ENCODE measurements at places on chromosomes 2 and 18.

GRCh38 chr18:79788734-79789085, 9.0 kb upstream of the KCNG2 start:
- DNase-seq, result no peak

DNA sequence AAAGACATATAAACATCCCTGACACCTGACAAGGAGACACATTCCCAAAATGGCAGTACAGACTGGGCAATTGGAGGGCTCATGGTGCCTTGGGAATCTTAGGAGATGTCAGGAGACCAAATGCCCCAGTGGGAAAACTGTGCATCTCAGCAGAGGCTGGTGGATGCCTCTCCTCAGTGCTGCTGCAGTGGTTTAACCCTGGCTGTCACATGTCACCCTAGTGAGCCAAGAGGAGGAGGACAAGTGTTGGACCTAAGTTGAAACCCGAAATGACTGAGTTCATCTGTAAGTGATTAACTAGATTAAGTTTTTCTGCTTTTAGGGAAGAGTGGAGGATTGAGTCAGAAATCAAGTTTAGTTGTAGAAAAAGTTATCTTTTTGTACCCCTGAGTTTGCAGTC, 5.2 kb upstream of the NAGK start:
- DNase-seq, result no peak

DNA sequence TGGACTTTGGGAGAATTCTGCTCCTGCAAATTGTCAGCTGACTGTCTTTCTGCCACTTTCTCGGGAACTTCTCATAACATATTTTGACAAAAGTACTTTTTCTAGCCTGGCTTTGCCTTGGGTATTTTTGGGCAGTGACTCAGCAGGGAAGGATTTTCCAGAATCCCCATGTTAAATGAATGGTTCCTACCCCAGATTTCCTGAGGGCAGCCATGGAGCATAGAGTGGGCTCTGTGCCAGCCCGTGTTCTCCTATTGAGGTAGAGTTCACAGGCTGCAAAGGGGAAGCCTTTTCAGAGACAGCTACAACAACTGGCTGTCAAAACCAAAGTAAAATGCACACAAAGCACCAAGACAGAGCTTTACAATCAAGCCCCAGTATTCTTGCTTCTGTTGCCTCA, 59.8 kb downstream of the BMP10 start:
- DNase-seq, result no peak

GRCh38 chr2:150646746-150647145, 159.3 kb upstream of the RND3 start:
- no peak for DNase-seq

- DNase-seq, result no peak
These were observed 48.5 kb downstream of the HS6ST1 start for GRCh38 chr2:128269990-128270671.

- DNase-seq, result no peak
These were observed 6.6 kb downstream of the IL1RN start for GRCh38 chr2:113133704-113134598.

DNA sequence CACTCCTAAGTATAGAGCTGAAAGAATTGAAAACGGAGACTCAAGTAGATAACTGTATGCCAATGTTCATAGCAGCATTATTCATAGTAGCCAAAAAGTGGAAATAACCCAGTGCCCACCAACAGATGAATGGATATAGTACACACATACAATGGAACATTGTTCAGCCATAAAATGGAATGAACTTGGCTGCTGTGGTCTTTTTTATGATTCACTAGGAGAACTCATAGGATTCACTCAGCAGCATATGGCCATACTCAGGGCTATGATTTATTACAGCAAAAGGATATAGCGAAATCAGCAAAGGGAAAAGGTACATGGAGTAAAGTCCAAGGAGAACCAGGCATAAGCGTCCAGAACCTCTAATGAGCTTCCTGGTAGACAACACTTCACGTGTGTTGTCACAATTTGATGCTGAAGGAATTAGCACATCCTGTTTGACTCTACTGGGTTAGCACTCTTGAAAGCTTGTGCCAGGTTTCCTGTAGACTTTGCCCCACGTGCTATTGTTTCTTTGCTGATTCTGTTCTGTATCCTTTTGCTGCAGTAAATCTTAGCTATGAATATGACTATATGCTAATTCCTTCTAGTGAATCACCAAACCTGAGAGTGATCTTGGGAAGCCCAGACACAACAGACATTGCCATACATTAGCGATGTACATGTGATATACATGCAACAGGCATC, 15.7 kb downstream of the SPC25 start:
- no peak for DNase-seq

DNA sequence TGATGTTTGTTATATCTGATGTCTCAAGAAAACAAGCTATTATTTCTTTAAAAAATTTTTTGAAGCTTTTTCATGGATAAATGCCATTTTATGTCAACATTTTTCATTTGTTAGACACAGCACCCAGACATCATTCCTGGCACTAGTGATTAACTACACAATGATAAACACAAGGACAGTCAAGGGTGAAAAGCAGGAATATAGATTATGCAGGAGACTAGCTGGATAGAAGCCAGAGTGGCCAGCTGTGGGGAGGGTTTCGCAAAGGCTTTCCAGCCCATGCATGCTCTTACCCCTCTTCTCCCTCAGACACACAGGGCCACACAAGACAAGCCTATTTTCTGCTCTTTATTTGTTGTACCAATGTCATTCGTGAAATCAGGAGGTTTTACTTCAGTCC, 127.1 kb upstream of the TTC39C start:
- DNase-seq, result no peak

GRCh38 chr2:173666171-173666888, 298.8 kb downstream of the SP3 start:
- DNase-seq, result no peak

DNA sequence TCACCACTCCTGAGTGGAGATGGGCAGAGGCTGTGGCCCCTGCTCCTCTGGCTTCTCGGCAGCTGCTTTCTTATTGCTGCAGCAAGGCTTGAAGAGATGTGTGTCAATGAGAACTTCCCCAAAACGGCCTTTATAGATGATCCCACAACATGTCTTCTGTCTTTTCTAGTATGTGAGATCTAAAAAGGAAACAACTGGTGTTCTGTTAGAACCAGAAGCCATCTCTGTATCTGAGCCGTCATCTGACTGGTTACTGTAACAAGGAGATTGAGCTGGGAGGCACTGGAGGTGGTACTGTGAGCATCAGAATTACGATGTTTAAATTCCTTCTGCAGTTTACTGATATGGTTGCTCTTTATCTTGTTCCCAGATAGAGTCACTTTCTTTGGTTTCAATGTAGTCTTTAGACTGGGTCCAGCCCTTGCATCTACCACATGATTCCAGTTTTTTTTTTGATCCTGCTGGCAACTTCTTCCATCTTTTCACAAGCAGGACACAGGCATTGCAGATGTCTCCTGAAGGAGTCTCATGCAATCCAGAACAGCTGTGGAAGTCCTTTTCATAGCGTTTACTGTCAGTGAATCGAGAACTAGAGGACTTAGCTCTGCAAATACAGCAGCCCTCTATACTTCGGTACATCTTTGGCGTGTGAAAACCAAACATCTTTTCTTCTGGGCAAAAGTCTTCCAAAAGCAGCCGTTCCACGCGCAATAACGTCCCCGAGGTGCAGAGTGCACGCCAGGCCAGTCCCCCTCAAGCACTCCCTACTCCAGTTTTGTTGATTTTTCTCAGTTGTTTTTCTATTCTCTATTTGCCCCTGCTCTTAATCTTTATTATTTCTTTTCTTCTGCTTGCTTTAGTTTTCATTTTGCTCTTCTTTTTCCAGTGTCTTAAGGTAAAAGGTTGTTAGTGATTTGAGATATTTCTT, 29.7 kb downstream of the TAF4B start:
- DNase-seq, result no peak

- DNase-seq, result no peak
These were observed 1.1 kb downstream of the MYCN start for GRCh38 chr2:15941481-15941850.

- DNase-seq, result no peak
These were observed 105.5 kb downstream of the BCL2 start for GRCh38 chr18:63213936-63214671.

GRCh38 chr2:27441958-27442919, at the start of gene KRTCAP3:
Gene KRTCAP3 (plus strand): TSS chr2:27442381. CDS start chr2:27442413, 32 bp downstream.
- peak; percentile 40 for DNase-seq

GRCh38 chr18:59453468-59453961, 94.5 kb upstream of the LMAN1 start:
- DNase-seq, result no peak

GRCh38 chr18:54388203-54389142, 30.8 kb downstream of the C18orf54 start:
- DNase-seq, result no peak

GRCh38 chr2:162012565-162013058, 61.4 kb downstream of the DPP4 start:
- DNase-seq, result no peak
